ENCODE measurements at places on chromosomes 6 and 20.

DNA sequence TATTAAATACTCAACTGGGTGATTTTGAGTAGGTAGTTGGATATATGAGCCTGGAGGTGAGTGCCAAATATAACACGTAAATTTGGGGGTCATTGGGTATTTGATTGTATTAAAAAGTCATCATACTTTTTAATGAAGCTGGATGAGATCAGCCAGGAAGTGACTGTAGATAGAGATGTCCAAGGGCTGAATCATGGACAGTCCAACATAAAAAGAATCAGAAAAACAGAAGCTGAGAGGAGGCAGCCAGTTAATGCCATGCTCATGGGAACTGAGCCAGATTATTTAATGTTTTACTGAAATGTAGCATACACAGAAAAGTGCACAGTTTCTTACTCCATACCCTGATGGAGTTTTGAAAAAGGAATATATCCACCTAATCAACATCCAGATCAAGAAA lies 435.5 kb upstream of the PLCB4 start:
- H3K4me1 ChIP-seq, result peaks cover 4% of the 10 kb centered on the region
- H3K36me3 ChIP-seq, result no peaks in the 10 kb centered on the region
- H3K27ac ChIP-seq, result no peak overlapping the region
- DNase-seq, result peak; percentile 33
- no peaks in the 10 kb centered on the region for H3K27me3 ChIP-seq

DNA sequence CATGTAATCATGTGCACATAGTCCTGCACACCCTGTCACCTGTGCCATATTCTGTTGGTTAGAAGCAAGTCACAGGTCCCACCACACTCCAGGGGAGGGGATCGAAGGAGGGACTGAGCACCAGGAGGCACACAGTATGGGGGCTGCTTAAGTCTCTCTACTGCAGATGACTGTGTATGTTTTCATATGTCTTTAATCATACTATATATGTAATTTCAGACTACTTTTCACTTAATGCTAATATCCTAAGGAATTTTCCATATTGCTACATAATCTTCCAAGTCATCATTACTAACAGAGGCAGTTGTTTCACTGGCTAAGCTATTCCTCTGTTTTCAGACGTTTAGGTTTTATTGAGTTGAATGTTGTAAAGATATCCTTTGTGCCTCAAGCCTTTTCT lies 10.8 kb downstream of the EFCAB8 start:
- no peak overlapping the region for H3K4me3 ChIP-seq
- H3K27ac ChIP-seq, result no peak overlapping the region
- no peaks in the 10 kb centered on the region for H3K36me3 ChIP-seq
- no peak for DNase-seq
- H3K27me3 ChIP-seq, result no peaks in the 10 kb centered on the region
- H3K4me1 ChIP-seq, result no peaks in the 10 kb centered on the region

DNA sequence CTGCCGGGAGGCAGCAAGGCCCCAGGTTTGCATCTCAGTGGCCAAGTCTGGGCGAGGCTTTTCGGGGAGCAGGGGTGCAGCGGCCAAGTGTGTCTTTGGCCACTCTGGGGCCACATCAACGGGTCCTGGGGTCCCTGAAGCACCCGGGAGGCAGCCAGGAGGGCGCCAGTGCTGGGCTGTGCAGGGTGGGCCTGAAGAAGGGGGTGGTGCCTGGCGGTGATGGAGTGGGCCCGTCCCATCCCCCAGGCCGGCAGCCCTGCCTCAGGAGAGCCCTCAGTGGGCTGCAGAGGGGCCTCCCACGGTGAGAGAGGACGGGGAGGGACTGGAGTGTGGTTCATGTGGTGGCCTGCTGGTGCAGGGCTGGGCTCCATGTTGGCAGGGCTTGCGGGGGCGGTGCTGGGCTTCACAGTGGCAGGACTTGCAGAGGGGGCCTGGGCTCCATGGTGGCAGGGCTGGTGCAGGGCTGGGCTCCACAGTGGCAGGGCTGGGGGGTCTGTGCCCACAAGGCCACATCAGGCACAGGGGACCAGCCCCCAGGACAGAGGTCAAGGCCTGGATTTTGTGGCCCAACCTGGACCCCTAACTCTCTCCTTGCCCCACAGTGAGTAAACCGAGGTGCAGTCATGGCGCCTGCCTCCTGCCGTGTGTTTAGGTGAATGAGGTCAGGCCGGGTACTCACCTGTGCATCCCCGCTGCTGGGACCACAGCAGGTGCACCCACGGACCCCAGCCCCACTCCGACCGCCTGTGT lies 10.5 kb upstream of the BHLHE23 start:
- H3K36me3 ChIP-seq, result no peaks in the 10 kb centered on the region
- H3K27me3 ChIP-seq, result peaks cover 39% of the 10 kb centered on the region
- no peak for DNase-seq

GRCh38 chr6:93549868-93550267 lies 130.5 kb upstream of the EPHA7 start:
- no peaks in the 10 kb centered on the region for H3K4me1 ChIP-seq
- H3K36me3 ChIP-seq, result no peaks in the 10 kb centered on the region
- no peak overlapping the region for H3K27ac ChIP-seq
- H3K27me3 ChIP-seq, result no peaks in the 10 kb centered on the region
- no peak overlapping the region for H3K4me3 ChIP-seq

DNA sequence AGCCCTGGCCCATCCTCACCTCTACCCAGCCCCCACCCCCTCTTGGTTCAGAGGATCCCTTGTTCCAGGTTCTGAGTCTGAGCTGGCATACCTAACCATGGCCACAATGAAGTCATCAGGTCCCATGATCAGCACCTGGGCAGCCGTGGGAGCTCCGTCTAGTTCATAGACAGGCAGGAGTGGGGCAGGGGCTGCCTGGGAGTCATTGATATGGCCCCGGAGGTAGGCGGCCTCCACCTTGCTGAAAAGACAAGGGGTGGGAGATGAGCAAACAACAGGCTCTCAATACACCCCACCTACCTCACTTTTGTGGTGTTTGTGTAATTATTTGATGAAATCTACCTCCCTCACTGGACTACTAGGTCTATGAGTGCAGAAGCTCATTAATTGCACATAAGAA lies 20.4 kb downstream of the GGT7 start:
- no peak overlapping the region for H3K4me3 ChIP-seq
- peaks cover 11% of the 10 kb centered on the region for H3K36me3 ChIP-seq
- DNase-seq, result no peak
- H3K4me1 ChIP-seq, result no peaks in the 10 kb centered on the region
- no peaks in the 10 kb centered on the region for H3K27me3 ChIP-seq

- H3K36me3 ChIP-seq, result no peaks in the 10 kb centered on the region
- no peak for DNase-seq
- no peak overlapping the region for H3K27ac ChIP-seq
- no peaks in the 10 kb centered on the region for H3K27me3 ChIP-seq
- H3K4me1 ChIP-seq, result no peaks in the 10 kb centered on the region
These were observed 48.0 kb downstream of the ADTRP start for GRCh38 chr6:11730641-11731040.

DNA sequence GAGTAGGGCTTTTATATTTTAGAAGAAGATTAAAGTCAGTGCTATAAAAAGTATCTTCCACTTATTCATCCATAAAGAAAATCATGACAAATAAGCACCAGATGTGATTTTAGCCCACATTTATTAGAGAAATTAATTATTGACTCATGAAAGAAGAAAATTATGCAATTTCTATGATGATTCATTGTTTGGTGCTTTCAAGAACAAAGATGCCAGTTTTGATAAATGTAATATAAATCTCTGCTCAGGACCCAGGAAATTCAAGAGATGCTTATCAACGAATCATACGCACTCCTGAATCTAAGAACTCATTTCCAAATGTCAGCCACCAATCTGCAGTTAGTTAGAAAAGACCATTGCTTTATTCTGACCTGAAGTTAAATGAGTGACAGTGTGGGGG lies 211.4 kb downstream of the ARHGAP18 start:
- no peak overlapping the region for H3K4me3 ChIP-seq
- peak; percentile 68 for DNase-seq
- H3K36me3 ChIP-seq, result no peaks in the 10 kb centered on the region

DNA sequence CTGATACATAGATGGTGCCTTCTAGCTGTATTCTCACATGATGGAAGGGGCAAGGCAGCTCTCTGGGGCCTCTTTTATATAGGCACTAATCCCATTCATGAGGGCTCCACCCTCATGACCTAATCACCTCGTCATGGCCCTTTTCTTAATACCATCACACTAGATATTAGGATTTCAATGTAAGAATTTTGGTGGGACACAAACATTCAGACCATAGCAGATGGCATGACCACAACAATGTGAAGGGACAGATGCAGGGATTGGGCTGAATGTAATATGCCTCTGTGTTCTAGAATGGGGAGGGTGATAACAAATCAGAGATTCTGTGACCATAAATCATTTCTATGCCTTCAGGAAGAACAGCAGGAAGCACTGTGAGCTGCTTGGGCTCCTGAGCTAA lies 145.8 kb downstream of the LCA5 start:
- H3K4me3 ChIP-seq, result no peak overlapping the region
- no peak for DNase-seq
- no peaks in the 10 kb centered on the region for H3K36me3 ChIP-seq
- no peaks in the 10 kb centered on the region for H3K27me3 ChIP-seq

DNA sequence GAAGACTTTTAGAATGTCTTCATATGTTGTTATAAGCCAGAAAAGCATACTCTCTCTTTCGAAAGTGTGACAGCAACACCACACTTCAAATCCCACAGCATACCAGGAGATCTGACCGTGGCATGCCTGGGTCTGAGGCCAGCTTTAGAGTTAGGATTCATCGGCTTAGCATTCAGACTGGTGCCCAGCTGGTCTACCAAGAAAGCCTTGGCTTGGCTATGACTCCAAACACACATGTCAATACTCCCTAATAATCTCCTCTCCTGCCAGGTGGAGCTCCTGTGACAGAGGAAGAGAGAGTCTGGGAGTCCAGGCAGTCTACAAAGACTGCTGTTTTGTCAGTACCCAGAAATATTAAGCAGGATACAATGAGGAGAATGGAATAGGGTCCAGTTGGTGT lies 77.1 kb upstream of the MAN1A1 start:
- no peaks in the 10 kb centered on the region for H3K36me3 ChIP-seq
- no peak overlapping the region for H3K4me3 ChIP-seq
- H3K27me3 ChIP-seq, result no peaks in the 10 kb centered on the region

GRCh38 chr6:170084166-170084730 lies 206.6 kb downstream of the DLL1 start:
- H3K4me3 ChIP-seq, result no peak overlapping the region
- H3K4me1 ChIP-seq, result no peaks in the 10 kb centered on the region

GRCh38 chr6:166245148-166245547 lies 63.0 kb downstream of the PRR18 start:
- no peak for DNase-seq
- H3K36me3 ChIP-seq, result no peaks in the 10 kb centered on the region
- peaks cover 3% of the 10 kb centered on the region for H3K27me3 ChIP-seq
- no peak overlapping the region for H3K4me3 ChIP-seq

- no peaks in the 10 kb centered on the region for H3K27me3 ChIP-seq
- H3K4me1 ChIP-seq, result peaks cover 4% of the 10 kb centered on the region
- H3K4me3 ChIP-seq, result no peak overlapping the region
- H3K36me3 ChIP-seq, result no peaks in the 10 kb centered on the region
- peak; percentile 21 for DNase-seq
- no peak overlapping the region for H3K27ac ChIP-seq
These were observed 42.1 kb downstream of the VAPB start for GRCh38 chr20:58431134-58431533.

DNA sequence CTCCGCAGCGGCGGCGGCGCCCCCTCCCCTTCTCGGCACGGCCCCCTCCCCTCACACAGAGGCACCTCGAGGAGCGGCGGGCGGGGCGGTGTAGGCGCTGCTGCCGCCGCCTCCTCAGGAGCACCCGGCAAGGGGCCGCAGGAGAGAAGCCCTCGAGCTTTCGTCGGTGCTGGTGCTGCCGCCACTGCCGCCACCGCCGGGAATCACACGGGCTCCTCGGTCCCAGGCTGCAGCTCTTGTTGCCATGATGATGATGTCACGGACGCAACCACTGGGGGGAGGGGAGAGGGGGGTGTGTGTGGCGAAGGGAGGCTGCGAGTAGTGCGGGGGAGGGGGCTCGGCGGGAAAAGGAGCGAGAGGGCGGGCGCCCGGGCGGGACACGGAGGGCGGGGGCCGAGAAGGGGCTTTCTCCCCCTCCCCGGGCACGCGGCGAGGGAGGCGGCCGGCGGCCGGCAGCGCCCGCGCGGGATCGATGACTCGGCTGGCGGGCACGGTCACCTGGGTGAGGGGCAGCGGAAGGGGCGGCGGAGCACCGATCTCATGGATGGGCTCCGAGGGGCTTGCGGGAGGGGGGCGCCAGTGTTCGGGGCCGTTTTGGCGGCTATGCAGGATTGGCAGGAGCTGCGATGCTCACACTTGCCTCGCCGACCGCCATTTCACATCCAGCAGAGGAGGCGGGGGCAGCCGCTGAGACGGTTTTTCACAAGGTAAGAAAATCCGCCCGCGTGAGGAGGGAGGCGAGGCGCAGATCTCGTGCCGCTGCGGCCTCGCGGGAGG lies at the start of gene REV3L:
TSS of gene REV3L (minus strand) at position 260 of the 777 bp plus-strand sequence. CDS start 330 bp downstream, outside the sequence.
- peak; percentile 78 for DNase-seq
- peak within 1 kb of the TSS; percentile 97 for H3K27ac ChIP-seq
- H3K4me1 ChIP-seq, result peaks cover 28% of the 10 kb centered on the region
- peak within 1 kb of the TSS; percentile 84 for H3K4me3 ChIP-seq

- DNase-seq, result peak; percentile 69
- H3K4me3 ChIP-seq, result no peak overlapping the region
- peaks cover 14% of the 10 kb centered on the region for H3K36me3 ChIP-seq
- H3K4me1 ChIP-seq, result peaks cover 22% of the 10 kb centered on the region
- H3K27me3 ChIP-seq, result no peaks in the 10 kb centered on the region
These were observed 4.7 kb downstream of the CITED2 start for GRCh38 chr6:139369568-139370282.

DNA sequence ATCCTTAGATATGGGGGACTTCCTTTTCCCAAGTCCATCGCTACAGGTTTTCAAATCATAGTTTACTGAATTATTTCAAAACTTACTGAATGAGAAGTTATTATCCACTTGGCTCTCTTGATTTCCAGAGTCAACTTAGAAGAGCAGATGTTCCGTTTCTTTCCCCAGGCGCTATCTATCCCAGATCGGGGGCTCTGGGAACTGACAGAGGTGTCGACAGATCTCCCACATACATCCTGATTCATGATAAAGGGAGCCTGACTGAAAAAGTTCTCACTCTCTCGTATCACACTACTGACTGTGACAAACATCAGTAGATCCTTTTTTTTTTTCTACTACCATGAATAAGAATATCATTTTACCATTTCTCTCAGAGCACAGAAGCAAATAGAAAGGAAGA lies 654.8 kb downstream of the RNF144B start:
- no peaks in the 10 kb centered on the region for H3K27me3 ChIP-seq
- no peaks in the 10 kb centered on the region for H3K4me1 ChIP-seq
- no peak overlapping the region for H3K4me3 ChIP-seq
- DNase-seq, result no peak
- no peak overlapping the region for H3K27ac ChIP-seq

Data from astrocyte (in vitro differentiated cells and primary cell).